AG04450 (cell line): ENCODE measurements at places on chromosomes 12 and 14. TPM values are rescaled to one million over a fixed set of nuclear protein-coding genes. Genes with fewer than 3 reads are reported as not detected.
A peak's percentile ranks its signal among the peaks of the same experiment; 100 is the strongest.

GRCh38 chr14:100035700-100036099, 29.5 kb upstream of the EVL start:
- DNase-seq = no peak

Gene EML1
- 37.7 and 44.6 TPM in 2 replicates for polyA plus RNA-seq

- DNase-seq = no peak
Measured at GRCh38 chr14:56474419-56475022, 105.1 kb upstream of the TMEM260 start.

DNA sequence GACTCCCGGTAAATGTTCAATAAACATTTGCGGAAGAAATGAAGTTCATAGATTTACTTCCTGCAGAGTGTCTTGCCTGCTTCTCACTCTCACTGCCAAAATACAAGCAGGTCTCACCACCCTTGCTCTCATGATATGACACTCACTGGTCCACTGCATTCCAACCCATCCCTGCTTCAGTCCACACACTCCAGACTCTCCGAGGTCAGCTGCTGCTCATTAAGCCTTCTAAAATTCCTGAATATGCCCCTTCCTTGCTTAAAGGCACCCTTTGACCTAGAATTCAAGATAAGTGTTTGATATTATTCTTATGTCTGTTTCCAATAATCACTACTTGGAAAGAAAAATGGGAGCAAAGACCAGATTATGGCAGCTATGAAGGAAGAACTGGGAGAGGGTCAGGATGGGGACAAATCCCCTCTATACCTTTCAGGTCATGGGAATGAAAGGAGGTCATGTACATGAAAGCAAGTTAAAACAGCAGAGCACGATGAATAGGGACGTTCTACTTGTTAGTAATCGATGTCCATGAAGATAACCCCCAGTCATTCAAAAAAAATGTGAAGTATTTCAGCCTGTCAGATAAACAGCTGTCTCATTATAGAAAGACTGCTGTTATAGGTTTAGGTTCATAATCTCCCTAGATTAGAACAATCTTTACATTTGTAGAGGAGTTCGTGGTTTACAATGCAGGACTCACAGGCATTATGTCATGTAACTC, 10.5 kb upstream of the NID2 start:
- peak; percentile 30 for DNase-seq

DNA sequence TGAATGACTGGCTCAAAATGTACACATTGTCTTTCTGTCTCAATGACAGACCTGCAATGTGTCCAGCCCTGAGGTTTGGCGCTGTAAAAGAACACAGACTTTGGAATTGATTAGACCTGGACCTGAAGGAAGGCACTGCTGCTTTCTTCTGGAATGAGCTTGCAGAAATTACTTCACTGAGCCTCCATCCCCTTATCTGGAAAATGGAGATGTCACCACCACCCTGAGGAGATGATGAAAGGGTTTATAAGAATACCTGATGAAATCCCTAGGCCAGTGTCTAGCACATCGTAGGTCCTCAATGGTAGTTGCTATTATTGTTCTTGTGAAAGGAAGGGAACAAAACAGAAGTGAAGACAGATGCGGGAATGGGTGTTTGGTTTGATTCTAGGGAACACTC, 9.7 kb upstream of the WSB2 start:
- no peak for DNase-seq

- no peak for DNase-seq
Measured at GRCh38 chr14:81772381-81772780, 238.7 kb upstream of the SEL1L start.

Gene GPR65
- 0.04 TPM in 2 replicates for polyA plus RNA-seq

DNA sequence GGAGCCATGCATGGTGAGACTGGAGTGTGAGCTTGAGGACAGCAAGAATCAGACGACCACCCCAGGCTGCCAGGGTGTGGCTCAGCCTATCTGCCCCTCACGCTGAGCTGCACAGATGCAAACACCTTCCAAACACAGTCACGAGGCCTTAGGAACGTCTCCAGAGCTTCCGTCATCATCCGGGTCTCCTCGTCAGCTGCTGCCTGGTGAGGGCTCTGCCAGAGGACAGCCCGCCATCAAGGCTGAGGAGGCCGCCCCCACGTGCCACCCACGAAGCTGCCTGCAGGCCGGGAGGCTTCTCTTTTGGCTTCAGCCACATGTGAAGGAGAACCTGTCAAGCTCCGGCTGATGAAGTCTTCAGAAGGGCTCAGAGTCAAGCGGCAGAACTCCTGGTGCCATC, 13.4 kb downstream of the DDX51 start:
- no peak for DNase-seq

- no peak for DNase-seq
Measured at GRCh38 chr12:116183741-116184141, 93.8 kb downstream of the MED13L start.

Gene PLBD1
- polyA plus RNA-seq = 0.31 and 0.37 TPM in 2 replicates

DNA sequence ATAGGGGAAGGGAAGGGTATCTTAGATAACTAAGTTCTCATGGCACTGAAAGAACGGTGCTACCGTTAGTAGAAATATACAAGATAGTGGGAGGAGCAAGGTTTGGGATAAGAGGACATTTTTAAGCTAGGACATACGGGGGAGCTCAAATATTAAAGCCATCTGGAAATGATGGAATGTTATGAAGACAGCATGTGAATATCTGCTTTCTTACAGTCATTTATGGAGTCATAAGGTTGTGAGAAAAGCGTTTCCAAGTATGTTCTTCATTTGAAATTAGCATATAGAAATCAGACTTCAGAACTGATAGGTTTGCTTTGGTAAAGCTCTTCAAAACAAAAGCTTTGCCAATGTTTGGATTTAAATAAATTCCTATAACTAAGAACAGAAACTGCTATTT, 62.3 kb downstream of the OTOGL start:
- no peak for DNase-seq

Gene CCDC38
- not detected in 2 replicates for polyA plus RNA-seq
